ENCODE measurements at places on chromosomes 2 and 18. TPM values are rescaled to one million over a fixed set of nuclear protein-coding genes. Genes with fewer than 3 reads are reported as not detected.

CD28 gene
- total RNA-seq: 0.25 TPM

ANKRD62 gene
- total RNA-seq: not detected

COL6A3 gene
- 20.4 TPM for total RNA-seq

ACTG2 gene
- total RNA-seq: 0.98 TPM

SCYGR2 gene
- total RNA-seq: not detected

Data from temporal lobe (tissue), 4 donors.